ENCODE measurements at places on chromosomes 6 and 20. TPM values are rescaled to one million over a fixed set of nuclear protein-coding genes. Genes with fewer than 3 reads are reported as not detected.

Gene FAM83D
- 15.9 TPM for total RNA-seq

Gene ZNF831
- 13.5 TPM for total RNA-seq

Gene YWHAB
- total RNA-seq, result 130 TPM

Gene OR2B6
- not detected for total RNA-seq

Gene FAXC
- total RNA-seq, result not detected

Gene GCNT2
- 0.73 TPM for total RNA-seq

Gene SLC32A1
- total RNA-seq, result not detected

Gene GLP1R
- total RNA-seq, result not detected
